ENCODE measurements at places on chromosomes 3 and 15.

GRCh38 chr3:144119633-144120032 lies 148.0 kb downstream of the DIPK2A start:
- peak; percentile 11 for DNase-seq

GRCh38 chr3:28971156-28971555 lies 309.7 kb upstream of the RBMS3 start:
- no peak for DNase-seq

DNA sequence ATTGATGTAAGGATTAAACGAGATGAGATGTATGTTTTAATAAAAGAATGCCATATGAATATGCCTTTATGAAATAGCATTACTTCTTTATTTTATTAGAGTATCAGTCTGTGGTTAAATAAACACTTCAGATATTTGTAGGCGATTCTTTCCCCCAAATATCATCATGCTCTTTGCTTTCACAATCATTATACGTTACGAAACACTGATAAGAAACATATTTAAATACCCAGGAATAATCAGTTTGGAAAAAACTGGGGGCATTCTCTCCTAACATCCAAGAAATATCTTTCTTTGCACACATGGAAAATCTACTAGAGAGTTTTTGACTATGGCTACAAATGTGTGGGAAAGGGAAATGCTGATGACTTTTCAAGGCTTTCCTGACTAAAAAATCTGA lies 4.4 kb upstream of the PLAAT1 start:
- DNase-seq = no peak

GRCh38 chr3:117489663-117490079 lies 780.1 kb downstream of the TUSC7 start:
- DNase-seq = peak; percentile 1

DNA sequence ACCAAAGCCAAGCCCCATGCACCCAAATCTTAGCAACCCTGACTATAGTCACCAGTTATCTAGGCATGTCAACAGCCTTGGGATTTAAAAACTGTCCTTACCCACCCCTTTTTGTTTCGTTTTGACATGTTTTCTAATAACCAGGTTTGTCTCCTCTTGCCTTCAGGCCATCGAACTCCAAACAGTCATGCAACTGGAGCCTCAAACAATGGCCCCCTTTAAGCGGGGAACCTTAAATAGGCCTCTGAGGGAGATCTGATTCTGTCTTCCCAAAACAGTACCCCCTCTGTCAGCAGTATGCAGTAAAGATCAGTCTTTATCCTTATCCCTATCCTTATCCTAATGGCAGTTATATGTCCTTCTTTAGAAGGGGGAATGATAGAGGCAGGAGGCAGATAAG lies 105.7 kb downstream of the DPH6 start:
- no peak for DNase-seq

- no peak for DNase-seq
These were observed 25.5 kb upstream of the FRMD4B start for GRCh38 chr3:69411346-69411745.

DNA sequence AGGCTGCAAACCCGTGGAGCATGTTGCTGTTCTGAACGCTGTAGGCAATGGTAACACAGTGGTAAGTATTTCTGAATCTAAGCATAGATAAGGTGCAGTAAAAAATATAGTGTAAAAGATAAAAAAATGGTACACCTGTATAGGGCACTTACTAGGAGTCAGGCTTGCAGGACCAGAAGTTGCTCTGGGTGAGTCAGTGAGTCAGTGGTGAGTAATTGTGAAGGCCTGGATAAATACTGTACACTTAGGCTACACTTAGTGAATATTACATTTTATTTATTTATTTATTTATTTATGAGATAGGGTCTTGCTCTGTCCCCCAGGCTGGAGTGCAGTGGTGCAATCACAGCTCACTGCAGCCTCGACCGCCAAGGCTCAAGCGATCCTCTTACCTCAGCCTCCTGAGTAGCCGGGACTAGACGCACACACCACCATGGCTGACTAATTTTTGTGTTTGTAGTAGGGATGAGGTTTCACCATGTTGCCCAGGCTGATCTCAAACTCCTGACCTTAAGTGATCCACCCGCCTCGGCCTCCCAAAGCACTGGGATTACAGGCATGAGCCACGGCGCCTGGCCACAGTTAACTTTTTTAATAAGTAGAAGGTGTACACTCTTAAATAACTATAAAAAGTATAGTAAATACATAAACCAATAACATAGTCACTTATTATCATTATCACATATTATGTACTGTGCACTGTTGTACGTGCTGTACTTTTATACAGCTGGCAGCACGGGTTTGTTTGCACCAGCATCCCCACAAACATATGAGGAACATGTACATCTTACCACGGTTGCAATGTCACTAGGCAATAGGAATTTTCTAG lies 155.1 kb downstream of the IGF1R start:
- DNase-seq = no peak

- no peak for DNase-seq
These were observed 51.4 kb downstream of the ASTE1 start for GRCh38 chr3:130975251-130975650.

GRCh38 chr3:162370141-162370540 lies 873.5 kb downstream of the OTOL1 start:
- no peak for DNase-seq

- DNase-seq = no peak
These were observed 101.8 kb upstream of the THSD4 start for GRCh38 chr15:71013446-71013845.
